ENCODE measurements at places on chromosomes 3 and 15. TPM values are rescaled to one million over a fixed set of nuclear protein-coding genes. Genes with fewer than 3 reads are reported as not detected.

WWTR1 gene
- 115 TPM for total RNA-seq

IQCB1 gene
- 45.7 TPM for total RNA-seq

SLC6A6 gene
- total RNA-seq: 16.5 TPM

IL5RA gene
- total RNA-seq: 3.6 TPM

IL16 gene
- total RNA-seq: 26.2 TPM

SI gene
- not detected for total RNA-seq

FETUB gene
- not detected for total RNA-seq

PP2D1 gene
- total RNA-seq: not detected

VPS33B gene
- total RNA-seq: 8.8 TPM

SOX14 gene
- 0.14 TPM for total RNA-seq

All from uterus (tissue), 4 donors.